Ascending aorta (tissue), 2 donors: ENCODE measurements at places on chromosomes 7 and 10. TPM values are rescaled to one million over a fixed set of nuclear protein-coding genes. Genes with fewer than 3 reads are reported as not detected.

GRCh38 chr7:85186083-85186520 lies 754 bp downstream of the SEMA3D start:
- no peak for DNase-seq

- no peak for DNase-seq
Measured at GRCh38 chr7:102182016-102182415, 104.7 kb upstream of the SH2B2 start.

GRCh38 chr10:71747551-71748523 lies 25.5 kb downstream of the VSIR start:
- no peak for DNase-seq

The TBX20 gene
- total RNA-seq = not detected

The KCND2 gene
- 0.21 TPM for total RNA-seq
